ENCODE measurements at places on chromosomes 6 and 20.

DNA sequence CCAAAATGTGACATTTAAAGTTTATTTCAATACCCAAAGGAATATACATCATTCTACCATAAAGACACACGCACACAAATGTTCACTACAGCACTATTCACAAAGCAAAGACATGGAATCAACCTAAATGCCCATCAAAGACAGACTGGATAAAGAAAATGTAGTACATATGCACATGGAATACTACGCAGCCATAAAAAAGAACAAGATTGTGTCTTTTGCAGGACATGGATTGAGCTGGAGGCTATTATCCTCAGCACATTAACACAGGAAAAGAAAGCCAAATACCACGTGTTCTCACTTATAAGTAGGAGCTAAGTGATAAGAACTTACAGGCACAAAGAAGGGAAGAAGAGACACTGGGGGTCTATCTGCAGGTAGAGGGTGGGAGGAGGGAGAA is 22.4 kb downstream of the ATP9A start:
- DNase-seq, result no peak

DNA sequence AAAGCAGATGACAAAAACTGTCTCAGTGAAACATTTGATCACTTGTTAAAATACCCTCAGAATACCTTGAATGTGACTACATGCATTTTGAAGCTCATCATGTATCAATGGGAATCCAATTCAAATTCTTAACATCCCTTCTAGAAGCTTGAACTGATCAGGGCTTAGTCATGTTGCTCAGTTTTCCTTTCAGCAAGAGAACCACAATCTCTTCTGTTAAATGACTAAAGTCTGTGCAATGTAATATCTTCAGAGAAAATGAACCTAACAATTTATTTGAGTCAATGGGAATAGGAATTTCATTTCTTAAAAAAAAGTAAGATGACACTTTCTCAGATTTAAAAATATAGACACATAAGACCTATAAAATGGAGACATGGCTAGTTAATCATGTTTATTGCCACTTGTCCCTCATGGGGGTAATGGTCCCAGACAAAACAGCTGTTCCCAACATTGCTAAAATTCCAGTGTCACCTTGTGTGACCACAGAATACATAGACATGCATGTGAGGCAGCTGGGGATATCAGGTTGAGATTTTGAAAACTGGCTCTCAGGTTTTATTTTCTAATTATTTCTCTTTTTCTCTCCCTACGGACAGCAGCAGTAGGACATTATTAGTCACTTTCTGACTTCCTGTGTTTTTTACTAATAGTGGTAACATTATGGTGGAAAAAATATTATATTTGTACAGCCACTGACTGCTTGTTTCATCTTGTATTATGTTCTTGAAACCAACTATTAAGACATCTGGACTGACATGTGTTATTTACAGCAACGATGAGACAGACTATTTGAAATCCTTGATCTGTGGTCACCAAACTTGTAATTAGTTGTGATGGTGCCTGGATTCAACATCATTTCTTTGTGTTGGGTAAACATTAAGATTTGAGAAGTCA is 192.5 kb downstream of the COL9A1 start:
- no peak for DNase-seq

DNA sequence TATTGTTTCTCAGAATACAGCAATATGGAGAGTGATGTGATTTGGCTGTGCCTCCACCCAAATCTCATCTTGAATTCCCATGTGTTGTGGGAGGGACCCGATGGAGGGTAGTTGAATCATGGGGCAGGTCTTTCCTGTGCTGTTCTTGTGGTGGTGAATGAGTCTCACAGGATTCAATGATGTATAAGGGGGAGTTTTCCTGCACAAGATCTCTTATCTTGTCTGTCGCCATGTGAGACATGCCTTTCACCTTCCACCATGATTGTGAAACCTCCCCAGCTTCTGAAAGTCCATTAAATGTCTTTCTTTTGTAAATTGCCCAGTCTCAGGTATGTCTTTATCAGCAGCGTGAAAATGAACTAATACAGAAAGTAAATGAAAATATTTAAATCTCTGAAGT is 234.8 kb upstream of the TENT5A start:
- no peak for DNase-seq

DNA sequence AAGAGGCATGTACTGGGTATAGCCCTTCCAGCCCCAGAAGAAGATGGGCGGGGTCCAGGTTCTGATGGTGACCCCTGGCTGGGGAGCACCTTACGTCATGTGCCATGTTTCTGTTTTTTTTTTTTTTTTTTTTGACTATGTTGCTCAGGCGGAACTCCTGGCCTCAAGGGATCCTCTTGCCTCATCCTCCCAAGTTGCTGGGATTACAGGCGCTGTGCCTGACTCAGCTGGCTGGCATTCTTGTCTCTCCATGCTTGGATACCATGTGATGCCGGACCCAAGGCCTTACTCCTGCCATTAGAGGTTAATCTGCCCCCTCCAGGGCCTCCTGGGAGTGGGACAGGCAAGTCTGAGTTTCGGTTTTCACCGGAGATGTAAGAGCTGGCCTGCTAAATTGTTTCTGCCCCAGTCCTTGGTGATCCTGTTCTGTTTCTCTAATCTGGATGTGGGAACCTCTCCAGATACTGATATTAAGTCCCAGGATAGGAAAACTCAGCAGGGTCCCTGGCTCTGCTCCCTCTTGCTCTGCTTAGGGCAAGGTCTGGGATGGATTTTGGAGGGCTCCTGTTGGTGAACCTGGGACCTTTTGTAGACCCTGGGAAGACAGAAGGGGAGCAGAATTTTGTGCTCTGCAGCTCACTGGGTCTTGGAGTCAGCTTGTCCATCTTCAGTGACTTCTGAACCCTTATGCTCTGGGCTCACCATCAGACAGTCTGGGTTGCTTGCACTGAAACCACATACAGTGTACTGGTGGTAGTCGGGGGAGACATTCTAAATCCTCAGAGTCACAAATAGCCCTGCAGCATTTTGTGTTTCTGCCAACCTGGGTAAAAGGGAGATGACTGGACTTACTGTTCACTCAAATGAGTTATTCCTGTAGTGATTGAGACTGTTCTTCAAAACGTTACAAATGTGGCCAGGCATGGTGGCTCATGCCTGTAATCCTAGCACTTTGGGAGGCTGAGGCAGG is 45.1 kb downstream of the PTK7 start:
- no peak for DNase-seq

DNA sequence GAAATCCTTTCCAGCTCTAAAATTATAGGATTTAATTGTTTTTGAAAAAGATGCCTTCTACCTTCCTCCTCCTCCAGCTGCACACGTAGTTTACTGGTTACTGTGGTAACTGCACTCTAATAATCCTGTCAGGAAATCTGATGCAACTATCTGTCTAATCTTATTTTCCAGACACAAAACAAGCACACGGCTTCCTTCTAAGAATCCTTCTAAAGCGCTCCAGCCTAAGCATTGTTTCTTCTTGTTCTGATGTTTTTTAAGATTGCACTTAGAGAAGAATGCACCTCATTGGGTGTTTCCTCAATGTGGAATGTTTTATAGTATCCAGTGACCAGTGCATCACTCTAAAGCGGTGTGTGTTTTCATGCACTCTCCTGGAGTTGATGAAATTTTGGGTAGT is 63.6 kb downstream of the CARMIL1 start:
- no peak for DNase-seq

GRCh38 chr6:90131614-90132423 is 164.8 kb downstream of the BACH2 start:
- DNase-seq, result no peak

GRCh38 chr20:1757606-1758512 is 100.3 kb upstream of the SIRPG start:
- DNase-seq, result no peak

DNA sequence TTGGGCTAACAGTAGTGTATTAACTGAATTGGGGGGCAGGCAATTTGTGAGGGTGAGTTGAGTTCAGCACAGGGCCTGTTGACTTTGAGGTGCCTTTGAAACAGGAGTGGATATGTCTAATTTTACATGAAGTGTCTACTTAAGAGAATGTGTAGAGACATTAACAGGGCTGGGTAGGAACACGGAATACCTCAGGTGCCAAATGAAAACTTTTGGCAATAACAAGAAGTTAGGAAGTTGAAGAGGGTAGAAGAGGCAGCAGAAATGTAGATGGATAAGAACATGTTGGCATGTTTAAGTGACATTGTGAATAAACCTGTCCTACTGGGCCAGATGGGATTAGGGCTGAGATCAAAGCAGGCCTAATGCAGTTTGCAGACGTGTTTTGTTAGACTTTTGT is 117.0 kb downstream of the SLC16A10 start:
- DNase-seq, result no peak

- no peak for DNase-seq
Observed at GRCh38 chr6:34491091-34491430, 25.2 kb downstream of the PACSIN1 start.

GRCh38 chr6:165052561-165053480 is 256.6 kb downstream of the C6orf118 start:
- DNase-seq, result no peak

- no peak for DNase-seq
Observed at GRCh38 chr20:25525867-25526266, 59.5 kb downstream of the NINL start.

GRCh38 chr6:25054469-25054868 is 118.7 kb upstream of the RIPOR2 start:
- DNase-seq, result no peak

DNA sequence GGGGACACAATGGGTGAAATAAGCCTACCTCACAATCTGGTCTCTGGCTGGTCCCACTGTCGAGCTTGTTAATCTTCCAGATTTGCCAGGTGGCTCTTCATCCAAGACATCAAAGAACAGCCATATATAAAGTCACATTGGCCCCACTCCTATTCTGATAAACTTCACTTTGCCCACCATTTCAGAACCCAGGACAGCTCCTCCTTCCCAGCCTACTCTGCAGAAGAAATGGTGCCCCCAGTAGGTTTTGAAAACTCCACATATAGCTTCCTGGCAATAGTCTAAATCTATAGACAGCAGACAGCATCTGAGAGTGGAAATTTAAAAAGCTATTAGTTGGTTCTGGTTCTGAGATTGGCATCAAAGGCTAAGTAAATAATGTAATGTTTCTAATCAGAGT is 143.1 kb upstream of the PCSK2 start:
- DNase-seq, result no peak

DNA sequence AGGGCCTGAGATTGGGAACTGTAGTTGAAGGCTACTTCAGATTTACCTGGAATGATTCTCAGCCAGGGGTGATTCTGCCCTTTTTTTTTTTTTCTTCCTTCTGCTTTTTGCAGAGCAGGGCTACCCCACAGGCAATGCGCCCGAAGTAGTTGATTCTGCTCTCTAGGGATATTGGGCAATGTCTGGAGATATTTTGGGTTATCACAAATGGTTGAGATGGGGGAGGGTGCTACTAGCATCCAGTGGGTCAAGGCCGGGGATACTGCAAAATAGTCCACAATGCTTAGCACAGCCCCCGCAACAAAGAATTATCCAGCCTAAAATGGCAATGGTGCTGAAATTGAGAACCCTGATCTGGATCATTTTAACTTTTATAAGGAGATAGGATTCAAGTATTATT is 71.2 kb upstream of the ZMYND8 start:
- no peak for DNase-seq

DNA sequence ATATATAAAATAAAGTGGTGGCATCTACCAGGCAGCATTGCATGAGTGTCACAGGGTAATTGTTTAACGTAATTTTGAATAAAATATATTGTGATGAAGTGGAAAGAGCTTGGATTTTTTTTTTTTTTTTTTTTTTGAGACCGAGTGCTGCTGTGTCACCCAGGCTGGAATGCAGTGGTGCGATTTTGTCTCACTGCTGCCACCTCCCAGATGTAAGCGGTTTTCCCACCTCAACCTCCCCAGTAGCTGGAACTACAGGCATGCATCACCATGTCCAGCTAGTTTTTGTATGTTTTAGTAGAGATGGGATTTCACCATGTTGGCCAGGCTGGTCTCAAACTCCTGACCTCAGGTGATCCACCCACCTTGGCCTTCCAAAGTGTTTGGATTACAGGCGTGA is 81.1 kb upstream of the SMIM8 start:
- no peak for DNase-seq

DNA sequence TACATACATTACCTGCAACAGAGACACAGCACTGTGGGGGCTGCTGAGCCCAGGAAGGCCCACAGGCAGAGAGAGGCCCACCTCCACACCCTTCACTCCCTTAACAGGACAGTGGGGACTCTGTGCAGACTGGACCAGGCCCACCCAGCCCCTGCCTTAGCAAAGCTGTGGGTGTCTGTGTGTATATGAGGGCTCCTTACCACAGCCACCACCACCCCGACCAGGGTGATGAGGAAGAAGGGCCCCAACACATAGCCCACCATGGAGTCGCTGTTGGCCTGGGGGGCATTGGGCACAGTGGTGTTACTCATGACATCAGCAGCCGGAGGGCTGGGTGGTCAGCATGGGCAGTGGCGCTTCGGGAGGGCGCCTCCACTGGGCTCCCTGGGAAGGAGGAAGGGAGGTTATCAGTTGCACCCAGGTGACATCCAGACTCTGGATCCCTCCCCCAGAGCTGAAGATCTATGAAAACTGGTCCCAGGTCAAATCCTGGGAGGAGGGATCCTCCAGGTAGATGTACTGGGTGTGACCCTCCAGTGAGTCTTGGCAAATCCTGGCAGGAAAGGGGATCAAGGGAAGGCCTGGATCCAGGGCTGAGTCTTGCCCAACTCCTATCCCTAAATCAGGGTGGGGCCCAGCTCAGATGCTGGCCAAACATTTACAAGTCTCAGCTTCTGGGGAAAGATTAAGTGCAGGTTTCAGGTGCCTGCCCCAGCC is 1.2 kb downstream of the SMIM29 start:
- no peak for DNase-seq

DNA sequence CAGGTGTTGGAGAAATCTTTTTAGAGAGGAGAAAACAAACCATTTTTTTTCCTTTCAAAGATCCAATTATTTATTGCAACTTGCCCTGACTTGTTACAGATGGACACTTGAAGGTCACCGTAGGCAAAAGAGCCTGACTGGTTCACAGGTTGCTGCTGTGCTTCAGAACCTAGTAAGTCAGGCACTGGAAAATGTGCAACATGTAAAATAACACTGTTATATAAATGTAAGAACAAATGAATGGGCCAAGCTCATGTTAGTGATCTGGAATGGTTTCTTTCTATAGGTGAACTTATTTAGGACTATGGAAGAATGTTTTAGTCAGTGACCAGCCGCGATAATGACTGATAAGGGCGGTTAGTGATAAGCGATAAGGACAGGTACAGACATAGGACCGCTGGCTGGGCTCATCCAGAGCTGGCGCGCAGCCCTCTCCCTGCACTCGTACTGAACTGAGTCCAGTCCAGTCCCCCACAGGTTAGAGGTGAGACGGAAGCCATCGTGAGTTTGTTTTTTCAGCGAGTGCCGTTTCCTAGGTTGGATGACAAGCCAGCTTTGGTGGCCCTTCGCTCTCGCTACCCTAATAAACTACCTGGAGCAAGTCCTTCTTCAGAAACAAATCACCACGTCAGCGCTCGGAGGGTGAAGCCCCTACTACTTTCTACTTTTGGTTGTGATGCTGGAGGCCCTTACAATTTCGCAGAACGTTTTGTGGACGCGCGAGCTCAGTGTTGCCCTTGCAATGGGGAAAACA is 94.4 kb upstream of the PRDM1 start:
- no peak for DNase-seq

GRCh38 chr6:155165029-155165710 is 98.6 kb upstream of the CLDN20 start:
- no peak for DNase-seq

- no peak for DNase-seq
Observed at GRCh38 chr6:131551902-131552301, 21.1 kb upstream of the ARG1 start.
